ENCODE measurements at places on chromosomes 7 and 10. TPM values are rescaled to one million over a fixed set of nuclear protein-coding genes. Genes with fewer than 3 reads are reported as not detected.

CALCR gene
- total RNA-seq, result not detected

DNA sequence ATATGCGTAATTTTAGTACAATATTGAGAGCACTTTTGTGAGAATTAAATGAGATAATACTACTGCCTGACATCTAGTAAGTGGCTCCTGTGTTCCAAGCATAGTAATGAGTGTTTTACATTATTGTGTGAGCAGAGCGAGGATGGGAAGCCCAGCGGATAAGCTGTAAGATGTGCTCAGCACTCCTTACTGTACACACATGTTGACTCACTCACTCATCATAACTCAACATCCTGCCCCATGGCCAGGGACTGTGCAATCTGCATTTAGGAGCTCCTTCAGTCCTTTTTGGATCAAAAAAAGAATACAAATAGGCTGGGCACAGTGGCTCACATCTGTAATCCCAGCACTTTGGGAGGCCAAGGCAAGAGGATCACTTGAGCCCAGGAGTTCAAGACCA is 72.9 kb upstream of the NEBL start:
- no peak for DNase-seq

- no peak for DNase-seq
These were observed 96.1 kb downstream of the DNAJC1 start for GRCh38 chr10:21907436-21907835.

- no peak for DNase-seq
These were observed 17.3 kb downstream of the NRAP start for GRCh38 chr10:113646336-113647201.

CPXM2 gene
- total RNA-seq, result 169 TPM

DNA sequence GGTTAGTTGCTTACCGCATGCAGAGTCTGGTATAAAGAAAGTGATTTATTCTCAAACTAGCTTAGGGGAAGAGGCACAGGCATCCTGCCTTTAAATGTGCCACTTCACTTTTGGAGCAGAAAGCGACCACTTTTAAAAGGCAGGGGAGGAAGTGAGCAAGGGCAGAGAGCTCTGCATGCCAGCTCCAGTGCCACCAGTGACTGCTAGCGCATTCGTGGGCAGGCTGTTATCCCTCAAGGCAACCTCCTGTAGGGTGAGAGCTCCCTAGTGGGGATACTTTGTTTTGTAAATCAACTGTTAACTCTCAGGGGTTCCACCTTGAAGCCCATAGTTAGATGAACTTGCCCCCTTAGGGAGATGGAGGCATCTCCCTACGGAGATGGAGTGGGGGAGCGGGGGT is 29.4 kb upstream of the GRB10 start:
- DNase-seq, result no peak

CLDN3 gene
- not detected for total RNA-seq

PTN gene
- 6.4 TPM for total RNA-seq

CCL24 gene
- 1.1 TPM for total RNA-seq

GRCh38 chr7:98956469-98956868 is 78.1 kb downstream of the TRRAP start:
- no peak for DNase-seq

- DNase-seq, result peak; percentile 85
These were observed at the start of gene BICC1 for GRCh38 chr10:58512491-58513187. Gene BICC1, plus strand, starts transcription at chr10:58512872. Its CDS starts 272 bp downstream, at chr10:58513144.

PON1 gene
- not detected for total RNA-seq

DNA sequence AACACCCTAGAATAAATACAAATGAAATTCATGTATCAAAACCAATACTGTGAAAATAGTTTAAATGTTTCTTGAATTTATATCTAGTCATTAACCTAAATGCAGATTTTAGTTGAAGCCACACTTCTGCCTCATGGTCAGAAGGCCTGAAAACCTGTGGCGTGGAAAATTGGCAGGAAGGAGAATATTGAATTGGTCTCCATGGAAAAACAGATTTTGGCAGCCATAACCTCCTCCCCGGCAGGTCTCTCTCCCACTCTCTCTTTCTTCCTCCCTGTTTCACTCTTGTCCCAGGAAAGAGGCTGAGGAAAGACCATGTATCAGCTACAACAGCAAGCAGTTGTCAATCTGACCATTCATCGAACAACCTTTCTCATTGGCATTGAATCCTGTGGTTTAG is 160.6 kb upstream of the YAE1 start:
- DNase-seq, result no peak

GRCh38 chr7:31958226-31958625 is 112.0 kb downstream of the PDE1C start:
- DNase-seq, result no peak

DNA sequence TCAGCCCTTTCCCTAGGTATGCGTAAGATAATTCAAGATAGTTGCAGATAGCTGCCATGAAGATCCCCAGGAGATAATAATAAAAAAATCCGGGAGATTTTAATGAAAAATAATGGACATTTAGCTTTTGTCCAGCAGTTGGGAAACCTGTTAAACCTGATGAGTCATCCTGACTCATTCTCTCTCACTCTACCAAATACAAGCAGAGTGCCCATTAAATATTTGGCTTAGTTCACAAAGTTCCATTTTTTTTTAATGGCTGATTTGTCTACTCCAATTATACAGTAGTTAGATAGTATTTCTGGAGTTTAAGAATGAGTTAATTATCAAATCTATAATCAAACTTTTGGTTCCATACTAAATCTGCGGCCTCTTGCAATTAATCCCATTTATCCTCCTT is 2.1 kb upstream of the SHTN1 start:
- DNase-seq, result no peak

SPDYE6 gene
- not detected for total RNA-seq

- no peak for DNase-seq
These were observed 114.8 kb downstream of the FAM53B start for GRCh38 chr10:124629415-124629814.

HOXA1 gene
- 1.6 TPM for total RNA-seq

GRCh38 chr7:3063016-3063753 is 19.5 kb upstream of the CARD11 start:
- DNase-seq, result peak; percentile 38

DNA sequence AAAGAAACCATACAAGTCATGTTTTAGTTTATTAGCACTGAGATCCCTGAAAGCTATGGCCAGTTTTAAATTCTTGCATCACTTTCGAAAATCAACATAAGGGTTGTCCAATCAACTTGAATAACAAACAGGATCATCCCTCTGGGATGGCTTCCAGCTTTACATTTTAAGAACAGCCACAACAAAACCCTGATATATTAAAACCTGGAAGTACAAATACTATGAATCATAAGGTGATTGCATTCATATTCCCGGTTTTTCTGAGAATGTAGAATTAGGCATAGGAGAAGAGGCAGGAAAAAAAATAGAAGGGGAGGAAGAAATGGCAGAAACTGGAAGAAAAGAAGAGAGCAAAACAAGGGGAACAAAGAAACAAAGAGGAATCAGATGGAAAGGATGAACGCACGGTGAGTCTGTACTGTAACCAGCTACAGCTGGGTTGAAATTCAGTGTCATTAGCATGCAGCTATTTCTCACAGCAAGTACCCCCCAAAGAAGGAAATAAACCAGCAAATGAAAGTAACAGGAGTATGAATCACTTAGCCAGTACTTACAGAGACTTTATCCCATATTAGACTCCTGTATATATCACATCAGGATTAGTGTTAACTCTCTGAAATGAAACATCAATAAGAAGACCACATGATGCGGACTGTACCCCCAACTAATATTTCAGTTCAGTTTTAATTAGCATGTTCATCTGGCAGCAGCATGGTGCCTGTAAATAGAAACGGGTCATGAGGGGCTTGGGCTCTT is 301.3 kb downstream of the RNLS start:
- DNase-seq, result no peak

FEZF1 gene
- total RNA-seq, result not detected
